Stimulated activated CD4-positive, alpha-beta T cell treated with anti-CD3 and anti-CD28 coated beads, TNF-alpha, amount 100 ng/mL, for 4 hours (primary cell): ENCODE measurements at places on chromosomes 12 and 14.

DNA sequence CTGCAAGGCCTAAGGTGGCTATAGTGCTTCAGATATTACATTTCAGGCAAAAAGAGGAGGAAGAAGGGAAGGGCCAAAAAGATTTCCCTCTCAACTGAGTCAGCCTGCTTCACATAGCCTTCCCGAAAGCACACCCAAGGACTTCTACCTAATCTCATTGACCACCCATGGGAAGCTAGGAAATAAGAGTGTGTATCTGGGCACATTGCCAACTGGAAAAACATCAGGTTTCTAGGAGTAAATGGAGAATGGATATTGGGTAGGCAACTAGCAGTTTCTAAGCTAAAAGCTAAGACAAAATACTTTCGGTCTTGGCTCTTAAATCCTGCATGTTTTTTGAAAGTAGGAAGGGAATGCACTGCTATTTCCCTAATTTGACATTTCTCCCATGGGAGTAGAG, 221.7 kb upstream of the GRIP1 start:
- DNase-seq = no peak

GRCh38 chr12:20006871-20007730, 361.2 kb upstream of the PDE3A start:
- DNase-seq = no peak

DNA sequence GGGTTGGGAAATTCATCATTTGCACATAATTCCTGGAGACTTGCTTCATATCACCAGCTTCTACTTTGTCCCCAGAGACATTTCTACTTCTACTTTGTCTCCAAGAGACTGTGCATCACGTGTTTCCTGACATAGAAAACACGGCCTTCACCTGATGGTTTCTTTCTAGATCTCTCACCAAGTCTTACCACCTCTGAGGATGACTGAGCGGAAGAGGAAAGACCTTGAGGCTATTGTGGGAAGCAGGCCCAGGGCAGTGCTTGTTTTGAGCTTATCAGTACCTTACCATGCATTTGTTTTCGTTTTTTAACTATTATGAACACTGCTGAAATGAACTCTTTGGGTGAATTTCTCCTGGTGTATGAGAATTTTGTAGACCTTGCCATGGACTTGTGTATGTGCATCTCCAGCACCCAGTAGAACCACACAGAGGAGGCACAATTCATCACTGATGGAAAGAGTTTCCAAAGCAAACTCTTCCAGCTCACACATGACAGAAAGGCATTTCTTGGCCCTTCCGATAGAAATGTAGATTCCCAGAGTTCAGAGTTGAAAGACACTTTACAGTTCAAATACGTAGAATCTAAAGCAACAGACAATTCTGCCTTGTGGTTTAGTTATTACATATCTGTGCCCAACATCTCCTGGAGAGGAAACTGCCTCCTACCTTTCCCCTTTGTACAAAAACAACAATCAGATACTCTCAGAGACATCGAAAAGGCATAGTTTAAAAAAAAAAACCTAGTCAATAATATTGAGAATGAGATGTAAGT, 434.7 kb downstream of the FUT8 start:
- peak; percentile 47 for DNase-seq

DNA sequence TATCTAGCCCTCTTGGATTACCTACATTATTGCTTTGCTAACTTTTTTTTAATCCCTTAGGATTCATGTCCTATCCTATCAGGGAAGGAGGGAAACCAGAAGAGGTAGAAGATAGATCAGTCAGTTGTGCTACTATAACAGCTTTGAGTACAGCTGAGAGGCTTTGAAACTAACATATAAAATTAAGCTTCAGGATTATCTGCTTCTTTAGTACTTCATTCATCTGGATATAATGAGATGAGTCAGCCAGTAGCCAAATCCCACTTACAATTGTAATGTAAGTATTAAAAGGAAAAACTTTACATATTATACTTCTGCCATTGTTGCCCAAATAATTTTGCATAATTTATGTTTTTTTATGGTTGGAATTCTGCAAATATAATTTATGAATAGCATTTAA, 33.4 kb upstream of the ANO6 start:
- no peak for DNase-seq

DNA sequence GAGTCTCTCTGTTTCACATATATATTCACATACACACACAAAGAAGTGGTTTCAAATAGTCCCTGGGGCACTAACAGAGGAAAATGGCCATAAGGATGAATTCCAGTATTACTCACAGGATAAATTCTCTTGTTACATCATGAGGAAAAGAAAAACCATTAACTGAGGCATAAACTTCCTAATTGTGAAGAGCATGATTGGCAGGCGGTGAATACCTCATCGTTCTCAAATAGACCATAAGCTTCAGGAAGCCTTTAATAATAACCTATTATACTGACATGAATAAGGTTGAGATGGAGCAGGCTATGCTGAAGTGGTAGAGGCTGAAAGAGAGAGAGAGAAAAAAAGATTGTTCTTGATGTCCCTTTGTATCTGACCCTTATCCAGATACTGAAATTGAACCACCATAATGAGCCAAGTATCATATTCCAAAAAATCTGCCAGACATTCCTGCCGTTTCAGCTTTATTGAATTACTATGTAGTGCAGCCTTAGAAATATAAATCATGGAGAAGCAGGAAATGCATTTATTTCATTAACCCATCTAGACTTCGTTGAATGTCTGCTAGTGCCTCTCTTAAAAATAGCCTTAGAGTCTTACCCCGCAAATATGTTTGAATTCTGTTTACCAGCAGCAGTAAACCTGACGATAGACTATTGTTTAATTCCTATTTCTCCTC, 86.8 kb downstream of the NUAK1 start:
- DNase-seq = no peak

DNA sequence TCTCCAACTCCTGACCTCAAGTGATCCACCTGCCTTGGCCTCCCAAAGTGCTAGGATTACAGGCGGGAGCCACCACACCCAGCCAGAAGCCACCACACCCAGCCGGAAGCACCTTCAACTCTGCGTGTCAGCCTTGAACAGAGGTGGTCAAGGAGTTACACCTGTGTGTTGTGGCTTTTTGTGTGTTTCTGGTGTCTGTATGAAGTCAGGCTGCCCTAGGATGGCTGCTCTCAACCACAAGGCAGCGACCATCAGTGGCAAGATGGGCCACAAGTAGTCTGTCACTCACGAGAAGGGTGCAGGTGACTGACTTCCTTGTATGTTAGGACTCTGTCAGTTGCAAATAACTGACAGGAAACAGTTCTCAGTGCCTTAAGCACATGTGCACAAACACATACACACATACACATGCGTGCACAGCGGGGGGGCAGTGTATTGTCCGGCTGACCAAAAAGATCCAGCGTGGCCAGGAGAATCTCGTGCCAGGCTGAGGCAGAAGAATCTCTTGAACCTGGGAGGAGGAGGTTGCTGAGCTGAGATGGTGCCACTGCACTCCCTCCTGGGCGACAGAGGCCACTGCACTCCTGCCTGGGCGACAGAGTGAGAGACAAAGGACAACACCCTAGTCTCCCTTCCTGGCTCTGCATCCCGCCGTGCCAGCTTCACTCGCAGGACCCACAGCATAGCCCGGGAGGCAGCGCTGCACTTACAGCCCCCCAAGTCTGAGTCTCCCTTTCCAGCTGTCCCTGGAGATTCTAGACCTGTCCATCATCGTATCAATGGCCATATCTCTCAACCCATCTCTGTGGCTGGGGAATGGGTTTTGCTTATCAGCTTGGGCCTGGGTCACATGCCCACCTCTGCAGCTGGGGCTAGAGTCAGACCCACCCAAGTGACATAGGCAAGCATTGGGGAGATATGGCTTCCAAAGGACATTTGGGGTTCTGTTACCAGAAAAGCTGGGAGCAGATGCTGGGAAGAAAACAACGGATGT, 13.7 kb downstream of the P2RX4 start:
- no peak for DNase-seq

GRCh38 chr12:124661341-124661740, 93.9 kb upstream of the NCOR2 start:
- no peak for DNase-seq
